Mammary epithelial cell (primary cell): ENCODE measurements at places on chromosomes 1 and 21. TPM values are rescaled to one million over a fixed set of nuclear protein-coding genes. Genes with fewer than 3 reads are reported as not detected.

GRCh38 chr21:43338951-43339350, 88.0 kb downstream of the SIK1 start:
- no peak for DNase-seq

DNA sequence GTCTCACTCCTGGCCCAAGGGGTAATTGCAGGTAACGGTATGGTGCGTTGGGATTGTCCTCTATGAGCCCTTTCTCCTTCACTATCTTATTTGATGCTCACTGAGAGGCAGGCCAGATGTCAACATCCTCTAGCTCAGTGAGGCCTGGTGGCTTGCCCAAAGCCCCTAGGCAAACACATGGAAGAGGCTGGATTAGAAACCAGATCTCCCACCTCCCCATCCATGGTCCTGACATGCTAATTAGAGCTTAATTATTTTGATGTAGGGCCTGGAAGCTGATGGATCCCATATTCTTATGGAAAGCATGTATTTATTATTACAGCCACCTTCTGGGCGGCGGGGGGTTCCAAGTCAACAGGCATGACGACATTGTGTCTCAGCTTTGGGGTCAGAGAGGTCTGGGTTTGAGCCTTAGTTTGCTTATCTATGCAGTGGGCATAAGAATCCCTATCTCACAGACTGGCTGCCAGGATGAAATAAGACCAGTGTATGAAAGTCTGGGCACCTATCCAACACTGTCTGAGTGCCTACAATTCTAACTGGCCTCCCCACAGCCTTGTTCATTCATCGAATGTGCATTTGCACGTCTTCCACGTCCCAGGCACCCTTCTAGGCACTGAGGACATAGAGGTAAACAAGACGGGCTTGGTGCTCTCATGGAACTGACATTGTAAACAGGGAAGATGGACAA, 6.2 kb downstream of the SMPDL3B start:
- no peak for DNase-seq

DNA sequence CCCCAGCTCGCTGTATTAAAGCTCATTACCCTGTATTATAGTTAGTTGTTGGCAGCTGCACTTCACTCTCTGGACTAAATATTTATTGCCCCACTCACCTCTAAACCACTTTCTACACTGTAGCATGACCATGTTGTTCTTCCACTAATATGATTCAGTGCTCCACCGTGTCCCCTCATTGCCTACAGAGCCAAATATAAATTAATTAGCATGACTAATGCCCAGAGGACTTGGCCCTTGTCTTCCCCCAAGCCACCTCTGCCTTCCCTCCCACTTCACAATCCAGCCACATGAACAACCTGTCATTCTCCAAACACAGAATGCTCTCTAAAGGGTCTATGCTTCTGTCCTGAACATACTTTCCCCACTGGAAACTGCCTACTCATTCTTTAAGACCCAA, 276.5 kb downstream of the PLPP3 start:
- DNase-seq = no peak

GRCh38 chr21:32008714-32009113, 135.9 kb downstream of the HUNK start:
- no peak for DNase-seq

MEX3A gene
- 1.0 and 1.9 TPM in 2 replicates for total RNA-seq

LCE3D gene
- total RNA-seq = not detected
